ENCODE measurements at places on chromosomes 4 and X.

DNA sequence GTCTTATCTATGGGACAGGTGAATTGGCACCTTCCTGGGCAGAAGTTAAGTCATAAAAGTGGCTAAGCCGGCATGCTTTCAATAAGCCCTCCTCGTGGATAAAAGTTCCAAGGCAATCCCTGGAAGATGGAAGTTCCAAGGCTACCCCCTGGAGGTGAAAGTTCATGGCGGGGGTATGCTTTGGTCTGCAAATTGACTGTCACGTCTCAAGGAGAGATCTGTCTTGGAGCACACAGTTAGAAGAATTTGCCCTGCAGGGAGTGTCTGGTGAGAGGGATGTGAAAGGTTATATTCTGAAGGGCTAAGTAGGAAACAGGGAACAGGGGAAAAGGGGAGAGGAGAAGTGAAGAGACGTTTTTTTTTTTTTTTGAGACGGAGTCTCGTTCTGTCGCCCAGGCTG lies 26.2 kb upstream of the GPR173 start:
- H3K4me3 ChIP-seq = no peak overlapping the region
- no peaks in the 10 kb centered on the region for H3K36me3 ChIP-seq
- H3K27ac ChIP-seq = no peak overlapping the region

GRCh38 chr4:123110685-123111084 lies 188.3 kb upstream of the NUDT6 start:
- H3K27me3 ChIP-seq = no peaks in the 10 kb centered on the region
- no peak overlapping the region for H3K4me3 ChIP-seq
- H3K36me3 ChIP-seq = no peaks in the 10 kb centered on the region

- H3K4me3 ChIP-seq = no peak overlapping the region
- H3K27me3 ChIP-seq = no peaks in the 10 kb centered on the region
- no peak for DNase-seq
- no peaks in the 10 kb centered on the region for H3K36me3 ChIP-seq
- H3K4me1 ChIP-seq = no peaks in the 10 kb centered on the region
- no peak overlapping the region for H3K27ac ChIP-seq
Observed at GRCh38 chrX:130878350-130879341, 24.4 kb downstream of the ENOX2 start.

- H3K4me1 ChIP-seq = peaks cover 49% of the 10 kb centered on the region
- no peak overlapping the region for H3K4me3 ChIP-seq
- H3K27ac ChIP-seq = no peak overlapping the region
- no peak for DNase-seq
Observed at GRCh38 chrX:150581093-150581775, 12.8 kb downstream of the MTM1 start.
